OCI-M1 (cell line): ENCODE measurements at places on chromosomes 13 and 19.
A peak's percentile ranks its signal among the peaks of the same experiment; 100 is the strongest.

DNA sequence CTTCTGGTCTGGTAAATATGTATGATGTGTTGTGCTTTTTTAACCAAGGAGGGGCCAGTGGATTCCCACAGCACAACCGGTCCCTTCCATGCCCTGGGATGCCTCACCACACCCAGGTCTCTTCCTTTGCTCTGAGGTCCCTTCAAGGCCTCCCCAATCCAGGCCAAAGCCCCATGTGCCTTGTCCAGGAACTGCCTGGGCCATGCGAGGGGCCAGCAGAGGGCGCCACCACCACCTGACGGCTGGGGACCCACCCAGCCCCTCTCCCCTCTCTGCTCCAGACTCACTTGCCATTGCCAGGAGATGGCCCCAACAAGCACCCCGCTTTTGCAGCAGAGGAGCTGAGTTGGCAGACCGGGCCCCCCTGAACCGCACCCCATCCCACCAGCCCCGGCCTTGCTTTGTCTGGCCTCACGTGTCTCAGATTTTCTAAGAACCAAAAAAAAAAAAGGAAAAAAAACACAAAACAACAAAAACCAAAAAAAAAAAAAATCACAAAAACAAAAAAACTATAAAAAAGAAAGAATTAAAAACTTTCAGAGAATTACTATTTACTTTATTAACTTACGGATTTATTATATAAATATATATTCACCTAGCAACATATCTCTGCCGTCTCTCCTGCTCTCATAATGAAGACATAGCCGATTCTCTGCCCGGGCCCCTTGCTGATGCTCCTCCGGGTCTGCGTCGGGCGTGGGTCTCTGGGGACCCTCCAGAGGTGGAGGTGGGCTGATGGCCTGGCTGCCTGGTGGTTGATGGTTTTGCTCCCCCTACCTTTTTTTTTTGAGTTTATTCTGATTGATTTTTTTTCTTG, 14.4 kb downstream of the CAPN12 start:
- peak; percentile 79 for DNase-seq

- DNase-seq = no peak
Observed at GRCh38 chr19:45968626-45969025, 5.0 kb downstream of the NOVA2 start.

DNA sequence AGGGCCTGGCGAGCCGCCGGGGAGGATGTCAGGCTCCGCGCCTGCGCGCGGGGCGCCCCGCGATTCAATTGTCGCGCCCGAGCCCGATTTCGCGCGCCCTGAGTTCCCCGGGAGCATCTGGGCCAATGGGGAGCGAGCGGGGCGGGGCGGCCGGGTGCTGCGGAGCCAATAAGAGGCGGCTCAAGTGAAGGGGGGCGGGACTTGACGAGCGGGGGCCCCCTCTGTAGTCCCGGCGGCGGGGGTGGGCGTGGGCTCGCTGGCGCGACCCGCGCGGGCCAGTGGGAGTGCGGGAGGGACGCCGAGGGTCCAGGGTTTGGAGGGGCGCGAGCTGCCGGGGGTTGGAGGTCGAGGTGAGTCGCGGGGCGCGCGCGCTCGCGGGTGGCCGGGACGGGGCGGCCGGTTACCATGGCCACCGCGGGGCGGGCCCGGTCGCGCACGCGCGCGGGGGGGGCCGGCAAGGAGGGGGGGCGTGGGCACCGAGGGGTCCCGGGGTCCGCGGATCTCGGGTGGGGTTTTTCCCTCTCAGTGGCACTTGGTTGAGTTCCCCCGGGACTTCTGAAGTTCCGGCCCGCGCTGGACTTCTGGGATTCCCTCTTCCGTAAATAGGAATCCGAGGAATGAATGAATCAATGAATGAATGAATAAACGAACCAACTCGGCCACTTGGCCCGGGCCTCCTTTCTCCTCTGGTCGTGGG, 744 bp downstream of the UHRF1 start:
- peak; percentile 98 for DNase-seq

- DNase-seq = no peak
Observed at GRCh38 chr19:2096034-2096479, at the start of gene MOB3A. Gene MOB3A (minus strand): TSS chr19:2096326. CDS start chr19:2078560, 17,766 bp downstream.

GRCh38 chr13:32041429-32041828, 9.9 kb downstream of the FRY start:
- DNase-seq = no peak
